ENCODE measurements at places on chromosomes 2 and 18.

DNA sequence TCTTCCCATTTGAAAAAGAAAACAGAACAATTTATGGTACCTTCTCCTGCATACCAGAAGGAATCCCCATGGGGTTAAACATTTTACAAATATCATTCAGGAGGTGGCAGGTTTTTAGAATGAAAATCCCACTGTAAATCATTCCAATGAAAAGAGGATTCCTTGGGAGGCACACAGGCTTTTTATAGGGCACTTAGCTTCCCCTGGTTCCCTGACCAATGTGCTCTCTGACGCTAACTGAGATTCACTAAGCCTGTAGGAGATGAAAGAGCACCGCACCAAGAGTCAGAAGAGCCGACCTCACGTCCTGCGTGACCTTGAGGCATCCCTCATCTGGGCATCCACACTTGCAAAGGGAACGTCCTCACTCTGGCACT, 82.5 kb downstream of the CMPK2 start:
- no peak for DNase-seq

DNA sequence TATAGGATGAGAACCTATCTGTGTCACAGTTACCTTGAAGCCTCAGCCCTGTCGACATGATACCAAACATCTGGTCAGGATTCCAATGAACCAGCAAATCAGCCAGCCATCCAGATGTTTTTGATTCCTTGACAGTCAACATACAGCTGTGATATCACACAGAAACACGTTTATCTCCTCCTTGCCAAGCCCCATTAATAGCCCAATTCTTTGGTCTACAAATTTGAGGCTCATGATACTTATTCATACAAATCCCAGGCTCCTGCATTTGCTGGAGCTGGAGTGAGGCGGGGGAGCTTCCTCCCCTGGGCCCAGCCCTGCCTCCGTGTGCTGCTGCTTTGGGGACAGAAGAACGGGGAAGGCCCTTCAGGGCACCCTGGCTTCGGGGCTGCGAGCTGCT, 611.6 kb upstream of the SALL3 start:
- DNase-seq = no peak

GRCh38 chr2:27954221-27954673, 63.7 kb downstream of the BABAM2 start:
- DNase-seq = no peak

GRCh38 chr18:36212301-36213171, 25.2 kb downstream of the MOCOS start:
- peak; percentile 55 for DNase-seq

DNA sequence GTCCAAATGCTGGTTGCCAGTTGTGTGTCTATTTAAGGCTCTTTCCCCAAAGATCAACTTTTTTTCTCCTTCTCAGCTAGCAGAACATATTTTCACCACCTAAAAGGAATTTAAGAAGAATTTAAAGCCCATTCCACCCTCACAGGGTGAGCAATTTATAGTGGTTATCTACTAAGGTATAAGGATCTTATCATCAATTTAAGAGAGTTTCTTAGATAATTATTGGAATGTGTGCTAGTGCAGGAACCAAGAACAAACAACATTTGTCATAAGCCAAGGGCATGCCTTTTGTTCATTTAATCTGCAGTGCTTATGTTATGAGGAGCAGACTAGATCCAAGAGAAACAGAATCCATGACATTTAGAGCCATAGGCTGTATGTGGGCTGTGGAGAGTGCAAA, 37.2 kb downstream of the NLRC4 start:
- no peak for DNase-seq

- no peak for DNase-seq
Measured at GRCh38 chr2:151200844-151201243, 60.8 kb downstream of the RBM43 start.

DNA sequence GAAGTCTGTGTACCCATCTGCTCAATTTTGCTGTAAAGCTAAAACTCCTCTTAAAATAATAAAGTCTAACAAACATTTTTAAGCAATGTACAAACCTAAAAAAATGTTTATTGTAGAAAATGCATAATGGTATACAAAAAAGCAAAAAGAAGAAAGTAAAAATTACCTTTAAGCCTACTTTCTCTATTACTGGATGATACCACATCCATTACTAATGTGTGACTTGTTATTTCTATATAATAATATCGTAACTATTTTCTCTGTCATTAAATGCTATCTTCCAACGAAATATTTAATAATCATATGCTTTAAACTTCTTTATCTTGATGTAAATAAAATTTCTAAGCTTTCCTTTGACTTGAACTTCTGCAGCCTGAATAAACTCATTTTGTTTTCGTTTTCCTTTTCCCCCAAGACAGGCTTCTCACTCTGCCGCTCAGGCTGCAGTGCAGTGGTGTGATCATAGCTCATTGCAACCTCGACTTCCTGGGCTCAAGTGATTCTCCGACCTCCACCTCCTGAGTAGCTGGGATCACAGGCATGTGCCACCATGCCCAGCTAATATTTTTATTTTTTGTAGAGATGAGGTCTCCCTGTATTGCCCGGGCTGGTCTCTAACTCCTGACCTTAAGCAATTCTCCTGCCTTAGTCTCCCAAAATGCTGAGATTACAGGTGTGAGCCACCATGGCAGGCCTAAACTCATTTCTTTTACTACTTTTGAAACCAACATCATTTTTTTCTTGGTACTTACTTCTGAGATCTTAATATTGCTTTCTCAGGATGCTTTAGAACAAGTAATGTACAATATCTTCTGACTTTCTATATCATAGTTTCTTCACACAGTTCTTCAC, 18.1 kb upstream of the DNAH7 start:
- no peak for DNase-seq

GRCh38 chr18:46715062-46715461, 41.8 kb downstream of the ST8SIA5 start:
- no peak for DNase-seq

DNA sequence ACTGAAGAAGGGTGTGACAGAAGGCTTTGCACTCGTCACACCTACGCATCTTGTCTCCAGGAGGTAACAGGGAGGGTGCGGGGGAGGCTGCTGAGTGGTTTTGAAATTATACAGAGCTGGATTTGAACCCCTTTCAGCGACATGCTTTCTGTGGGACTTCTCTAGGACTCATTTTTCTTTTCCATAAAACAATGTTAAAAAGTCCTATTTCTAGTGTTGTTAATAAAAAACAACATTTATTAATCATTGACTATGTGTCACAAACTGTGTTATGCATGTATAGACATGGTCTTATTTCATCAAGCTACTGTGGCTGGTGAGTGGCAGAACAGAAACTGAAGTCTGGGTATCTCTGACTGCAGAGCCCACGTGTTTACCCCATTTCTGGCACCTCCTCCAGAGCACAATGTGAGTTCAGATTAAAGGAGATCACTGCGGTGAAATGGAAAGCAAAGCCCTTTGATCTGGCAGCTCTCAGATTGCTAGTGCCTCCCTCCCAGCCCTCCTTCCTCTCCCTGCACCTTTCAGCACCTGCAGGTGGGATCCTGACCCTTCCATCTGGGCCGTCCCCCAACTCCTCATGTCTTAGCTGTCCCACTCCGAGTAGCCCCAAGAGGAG, 315.5 kb upstream of the MYT1L start:
- DNase-seq = no peak

DNA sequence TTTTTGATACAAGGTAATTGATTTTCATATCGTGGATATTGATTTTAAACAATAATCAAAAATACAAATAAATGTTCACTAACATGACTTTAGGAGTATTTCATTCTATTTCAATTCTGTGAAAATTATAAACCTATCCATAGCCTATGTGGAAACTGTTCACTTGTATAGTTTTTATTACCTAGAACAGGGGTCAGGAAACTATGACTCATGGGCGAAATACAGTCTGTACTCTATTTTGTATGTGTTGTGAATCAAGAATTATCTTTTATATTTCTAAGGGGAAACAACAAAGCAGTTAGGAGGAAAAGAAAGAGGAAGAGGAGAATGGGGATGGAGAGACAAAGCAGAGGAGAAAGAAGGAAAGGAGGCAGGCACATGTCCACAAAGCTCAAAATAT, 181.7 kb upstream of the VRK2 start:
- DNase-seq = no peak

DNA sequence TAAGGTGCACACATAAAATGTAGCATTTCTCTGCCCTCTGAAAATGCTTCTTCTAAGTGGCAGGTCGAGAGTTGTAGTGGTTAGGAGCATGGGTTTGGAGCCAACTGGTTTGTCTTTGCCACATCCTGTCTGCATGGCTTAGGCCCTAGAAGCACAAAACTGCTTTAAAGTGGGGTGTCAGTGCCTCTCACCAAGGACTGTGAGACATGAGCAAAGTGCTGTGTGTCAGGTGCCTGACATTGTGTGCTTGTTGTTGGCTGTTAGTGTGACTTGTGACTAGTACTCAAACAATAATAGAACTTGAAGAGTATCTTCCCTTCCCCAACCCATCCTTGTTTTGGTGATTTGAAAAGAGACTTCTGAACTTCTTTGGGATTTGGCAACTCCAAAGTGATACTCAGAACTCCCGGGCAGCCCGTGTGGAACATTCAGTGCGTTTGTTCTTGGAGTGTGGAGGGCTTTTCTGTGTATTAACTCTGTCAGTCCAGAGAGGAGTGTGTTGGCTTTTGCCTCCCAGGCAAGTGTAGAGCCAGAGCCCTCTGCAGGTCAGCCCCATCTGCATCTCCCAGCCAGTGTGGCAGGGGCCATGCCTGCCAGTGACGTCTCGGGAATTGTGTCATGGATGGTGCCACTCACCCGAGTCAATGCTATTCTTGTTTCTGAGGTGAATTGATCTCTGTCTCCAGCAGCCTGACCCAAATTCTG, 5.0 kb downstream of the MGAT5 start:
- DNase-seq = no peak

DNA sequence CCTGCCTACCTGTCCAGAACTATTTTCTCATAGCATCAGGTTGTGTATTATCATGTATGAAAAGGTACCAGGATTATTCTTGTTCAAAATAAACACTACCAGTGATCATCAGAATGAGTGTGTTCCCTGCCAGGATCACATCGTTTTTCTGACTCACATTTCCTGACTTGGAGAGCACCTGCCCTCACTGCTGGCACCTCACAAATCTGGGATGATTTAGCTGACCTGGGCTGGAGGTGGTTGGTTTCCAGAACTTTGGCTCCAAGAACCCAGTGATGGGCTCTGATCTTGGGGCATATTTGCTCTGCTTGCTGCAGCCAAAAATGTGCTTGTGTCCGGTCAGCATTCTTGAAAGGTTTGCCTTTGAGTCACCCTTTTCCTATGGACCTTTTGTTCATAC, 836.3 kb upstream of the ACVR2A start:
- DNase-seq = no peak

- DNase-seq = no peak
Measured at GRCh38 chr2:237306787-237307170, 107.2 kb downstream of the COL6A3 start.

GRCh38 chr2:75002007-75002406, 43.6 kb downstream of the POLE4 start:
- no peak for DNase-seq

DNA sequence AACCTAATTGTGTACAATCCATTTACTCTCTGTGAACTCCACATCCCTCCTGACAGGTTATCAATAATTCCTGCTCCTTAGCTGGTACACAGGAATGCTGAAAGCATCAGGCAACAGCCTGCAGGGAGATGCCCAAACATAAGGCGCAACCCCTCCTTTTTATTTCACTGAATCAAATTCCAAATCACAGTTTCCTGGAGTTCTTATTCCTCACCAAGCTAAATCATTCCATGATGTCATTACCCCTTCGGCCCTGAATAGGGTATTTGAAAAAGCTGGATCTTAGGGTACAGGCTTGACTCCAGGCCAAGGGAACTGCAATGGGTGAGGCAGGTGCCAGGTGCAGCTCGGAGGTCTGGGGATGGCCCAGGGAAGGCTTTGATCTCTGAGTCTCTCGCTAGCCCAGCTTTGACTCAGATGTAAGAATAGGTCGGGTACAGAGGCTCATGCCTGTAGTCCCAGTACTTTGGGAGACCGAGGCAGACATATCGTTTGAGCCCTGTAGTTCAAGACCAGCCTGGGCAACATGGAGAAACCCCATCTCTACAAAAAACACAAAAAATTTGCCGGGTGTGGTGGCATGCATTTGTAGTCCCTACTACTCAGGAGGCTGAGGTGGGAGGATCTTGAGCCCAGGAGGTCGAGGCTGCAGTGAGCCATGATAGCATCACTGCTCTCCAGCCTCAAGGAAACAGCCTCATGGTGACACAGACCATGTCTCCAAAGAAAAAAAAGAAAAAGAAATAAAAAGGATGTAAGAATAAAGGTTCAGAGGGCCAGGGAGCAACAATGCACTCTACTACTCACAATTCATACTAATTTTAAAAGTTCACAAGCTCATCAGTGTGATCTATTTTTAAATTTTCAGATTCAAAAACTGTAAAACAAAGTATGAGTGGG, 6.8 kb downstream of the FHL2 start:
- DNase-seq = peak; percentile 55

DNA sequence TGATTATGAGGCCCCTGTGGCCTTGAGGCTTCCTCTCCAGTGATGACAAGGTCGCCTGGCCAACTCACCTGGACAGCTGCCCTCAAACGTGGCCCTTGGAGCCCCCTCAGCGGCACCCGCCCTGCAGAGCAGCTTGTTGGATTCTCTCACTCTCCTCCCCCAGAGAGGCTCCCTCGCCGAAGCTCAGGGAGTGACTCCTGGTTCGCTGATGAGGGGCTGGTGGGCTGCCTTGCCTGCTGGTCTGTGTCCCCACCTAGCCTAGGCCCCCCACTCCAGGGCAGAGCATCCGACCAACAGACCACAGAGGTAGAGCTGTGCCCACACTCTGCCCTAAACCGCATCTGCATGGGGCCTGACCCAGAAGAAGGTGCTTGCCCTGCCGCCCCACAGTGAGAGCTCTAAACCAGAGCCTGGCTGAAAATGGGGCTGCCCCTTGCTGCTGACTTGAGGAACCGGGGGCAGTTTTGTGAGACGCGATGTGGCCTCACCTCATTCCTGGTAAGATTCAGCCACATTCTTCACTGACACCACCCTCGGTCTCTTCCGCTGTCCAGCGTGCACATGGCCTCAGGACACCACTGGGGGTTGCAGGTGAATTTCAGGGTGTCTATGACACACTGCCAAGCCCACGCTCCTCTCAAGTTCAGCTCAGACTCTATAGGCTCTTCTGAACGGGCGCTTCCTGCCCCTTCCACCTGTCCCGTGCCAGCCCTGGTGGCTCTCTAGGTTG, 131.6 kb downstream of the CABLES1 start:
- no peak for DNase-seq

- DNase-seq = no peak
Measured at GRCh38 chr2:188897096-188897495, 77.1 kb upstream of the COL3A1 start.

- no peak for DNase-seq
Measured at GRCh38 chr18:3388980-3389379, 61.0 kb upstream of the TGIF1 start.

- DNase-seq = no peak
Measured at GRCh38 chr2:134336352-134336751, 82.5 kb downstream of the MGAT5 start.
